ENCODE measurements at places on chromosomes 2 and 18.

GRCh38 chr2:160289126-160289525 lies 89.1 kb upstream of the ITGB6 start:
- ATAC-seq = no peak

- ATAC-seq = no peak
These were observed 7.7 kb upstream of the SERPINE2 start for GRCh38 chr2:224046752-224047151.

DNA sequence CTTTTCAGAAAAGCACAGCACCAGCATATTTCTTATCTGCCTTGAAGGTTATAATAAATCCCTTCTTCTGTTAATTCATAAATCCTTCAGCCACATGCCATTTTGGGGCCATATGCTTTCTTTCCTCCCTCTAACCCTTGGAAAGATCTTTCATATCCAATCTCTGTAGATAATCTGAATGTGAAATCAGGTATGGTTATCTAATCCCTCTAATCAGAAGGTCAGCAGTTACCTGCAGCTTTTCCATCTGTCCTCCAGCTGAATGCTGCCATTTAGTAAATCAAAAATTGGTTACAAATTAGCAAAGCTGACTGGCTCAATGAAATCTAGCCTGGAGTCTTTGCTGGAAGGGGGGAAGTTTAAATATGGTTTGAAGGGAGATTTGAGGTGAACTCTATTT lies 230.5 kb downstream of the PIK3C3 start:
- ATAC-seq = no peak

- ATAC-seq = no peak
These were observed 29.3 kb upstream of the LBH start for GRCh38 chr2:30201990-30202389.

GRCh38 chr2:236888794-236889780 lies 196.6 kb upstream of the COPS8 start:
- ATAC-seq = no peak

DNA sequence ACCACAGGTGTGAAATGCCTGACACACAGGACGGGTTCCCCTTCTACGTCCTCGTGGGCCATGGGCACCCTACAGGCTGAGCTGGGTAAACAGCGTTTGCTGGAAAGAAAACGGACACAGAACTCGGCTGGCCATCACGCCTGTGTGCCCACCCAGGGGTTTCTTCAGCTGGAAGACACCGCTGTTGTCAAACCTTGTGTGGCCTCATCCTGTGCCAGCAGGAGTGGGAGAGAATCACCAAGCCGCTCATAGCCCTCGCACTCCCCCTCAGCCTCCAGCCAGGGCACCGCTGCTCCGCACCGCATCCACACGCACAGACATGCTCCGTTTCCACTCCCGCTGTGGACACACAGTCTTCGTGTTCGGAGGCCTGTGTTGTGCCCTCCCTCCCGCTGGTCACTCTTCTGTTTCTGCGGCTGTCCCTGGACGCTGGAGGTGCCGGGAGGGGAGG lies 161.4 kb downstream of the PXDN start:
- ATAC-seq = no peak

- ATAC-seq = peak; percentile 50
These were observed 33.6 kb downstream of the PLCL1 start for GRCh38 chr2:197838036-197838435.

DNA sequence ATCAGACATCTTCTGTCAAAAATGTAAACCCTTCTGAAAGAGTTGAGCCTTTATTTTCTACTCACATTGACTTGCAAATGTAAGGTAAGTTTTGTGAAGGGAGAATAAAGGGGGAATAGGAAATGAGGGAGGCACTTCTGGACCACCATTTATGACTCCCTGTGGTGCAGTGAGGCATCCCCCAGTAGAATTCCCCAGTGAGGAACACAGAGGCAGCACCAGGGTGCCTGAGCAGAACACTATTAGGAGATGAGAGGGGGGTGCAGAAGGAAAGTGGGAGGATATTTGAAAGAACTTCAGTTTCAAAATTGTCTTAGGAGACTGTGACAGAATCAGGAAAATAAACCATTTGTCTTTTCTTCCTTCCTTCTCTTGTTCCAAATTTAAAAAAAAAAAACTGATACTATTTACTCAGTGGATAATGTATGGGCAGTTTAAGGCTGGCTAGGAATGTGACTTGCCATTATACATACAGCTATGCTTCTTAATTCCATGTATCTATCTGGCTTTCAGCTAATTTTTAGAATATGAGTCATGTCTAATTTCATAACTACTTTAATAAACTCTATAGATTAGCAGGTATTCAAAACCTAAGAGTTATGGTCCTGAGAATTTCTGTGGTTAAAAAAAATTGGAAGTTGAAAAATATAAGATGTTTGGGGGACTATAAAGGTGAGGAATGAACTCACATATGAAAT lies 478.1 kb upstream of the CHAC2 start:
- ATAC-seq = no peak

DNA sequence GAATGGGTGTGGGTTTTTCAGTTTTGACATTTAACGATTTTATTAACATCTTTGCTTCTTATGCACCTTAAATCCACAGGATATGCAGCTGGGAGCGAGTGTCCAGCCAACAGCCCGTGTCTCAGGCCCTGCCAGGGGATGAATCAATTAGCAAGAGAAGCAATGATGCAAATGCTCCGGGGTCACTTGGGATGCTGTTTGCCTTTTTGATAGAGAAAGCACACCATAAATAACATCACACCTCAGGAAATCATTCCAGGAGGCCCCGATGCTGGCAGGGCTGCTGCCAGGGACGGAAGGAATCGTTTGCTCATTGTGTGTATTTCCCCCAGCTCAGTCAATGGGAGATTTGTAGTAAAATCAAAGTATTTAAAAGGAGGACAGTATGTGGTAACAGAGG lies 394.0 kb upstream of the HNRNPA3 start:
- no peak for ATAC-seq

DNA sequence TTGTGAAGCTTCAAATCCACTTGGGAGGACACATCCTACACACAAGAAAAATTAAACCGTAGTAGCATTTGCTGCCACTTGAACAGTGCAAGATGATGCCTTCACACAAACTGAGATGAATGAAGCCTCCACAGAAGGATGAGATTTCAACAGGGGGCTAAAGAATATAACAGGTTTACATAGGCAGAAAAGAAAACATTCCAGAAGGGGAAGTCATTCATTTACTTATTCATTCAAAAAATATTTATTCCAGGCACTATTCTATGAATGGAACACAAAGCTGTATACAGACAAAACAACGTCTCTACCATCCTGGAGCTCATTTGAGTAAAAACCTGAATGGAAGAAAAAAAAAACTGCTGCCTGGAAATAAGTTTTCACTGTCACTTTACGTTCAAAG lies 170.5 kb downstream of the CDH20 start:
- no peak for ATAC-seq

DNA sequence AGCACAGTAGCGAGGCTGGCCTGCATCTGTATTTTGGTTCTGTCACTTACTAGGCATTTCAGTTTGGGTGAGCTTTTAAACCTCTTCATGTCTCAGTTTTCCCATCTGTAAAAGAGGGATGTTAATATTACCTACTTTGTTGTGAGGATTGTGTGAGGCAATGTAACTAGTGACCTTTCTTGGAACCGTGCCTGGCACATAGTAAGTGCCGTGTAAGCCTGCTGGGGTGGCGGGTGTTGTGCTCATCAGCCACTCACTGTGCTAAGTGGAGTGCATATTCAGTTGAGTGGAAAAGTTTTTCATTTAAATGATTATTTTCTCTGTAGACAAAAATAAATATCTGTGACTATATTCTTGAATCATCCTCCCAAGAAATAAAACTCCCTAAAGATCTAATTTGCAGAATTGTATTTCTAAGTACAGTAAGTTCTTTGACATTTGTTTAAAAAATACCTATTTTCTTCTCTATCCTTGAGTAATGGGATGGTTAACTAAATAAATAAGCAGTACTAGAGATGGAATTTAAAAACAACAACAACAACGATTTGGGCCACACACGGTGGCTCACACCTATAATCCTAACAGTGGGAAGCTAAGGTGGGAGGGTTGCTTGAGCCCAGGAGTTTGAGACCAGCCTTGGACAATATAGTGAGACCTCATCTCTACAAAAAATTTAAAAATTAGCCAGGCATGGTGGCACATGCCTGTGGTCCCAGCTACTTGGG lies 56.7 kb downstream of the MALT1 start:
- ATAC-seq = no peak

DNA sequence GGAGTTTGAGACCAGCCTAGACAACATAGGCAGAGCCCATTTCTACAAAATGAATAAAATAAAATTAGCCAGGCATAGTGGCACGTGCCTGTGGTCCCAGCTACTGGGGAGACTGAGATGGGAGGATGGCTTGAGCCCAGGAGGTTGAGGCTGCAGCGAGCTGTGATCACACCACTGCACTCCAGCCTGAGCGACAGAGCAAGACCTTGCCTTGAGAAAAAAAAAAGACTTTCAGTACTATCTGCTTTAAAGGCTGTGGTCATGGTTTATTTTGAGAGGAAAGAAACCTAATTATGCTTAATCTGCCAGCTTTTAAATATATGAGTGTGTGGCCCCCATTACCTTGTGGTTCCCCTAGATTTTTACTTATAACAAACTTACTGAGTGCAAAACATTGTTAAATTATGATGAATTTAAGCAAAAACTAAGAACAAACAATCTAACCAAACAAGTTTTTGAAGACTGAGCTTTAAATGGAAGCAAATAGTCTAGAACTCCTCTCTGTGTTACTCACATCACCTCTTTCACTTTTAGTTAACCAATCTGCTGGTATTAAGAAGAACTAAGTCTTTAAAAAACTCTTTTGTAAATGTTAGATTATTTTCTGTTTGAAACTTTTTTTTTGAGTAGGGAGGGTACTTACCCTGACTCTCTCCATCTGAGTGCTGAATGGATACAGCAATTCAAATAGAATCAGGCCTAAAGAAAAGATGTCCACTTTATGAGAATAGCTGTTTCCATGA lies 65.4 kb downstream of the EIF2AK3 start:
- ATAC-seq = no peak

- no peak for ATAC-seq
These were observed 7.7 kb upstream of the SERPINB8 start for GRCh38 chr18:63962137-63962536.

GRCh38 chr2:158686210-158686691 lies 108.9 kb upstream of the DAPL1 start:
- ATAC-seq = no peak

- no peak for ATAC-seq
These were observed 265.0 kb upstream of the SLC8A1 start for GRCh38 chr2:40716879-40717278.

DNA sequence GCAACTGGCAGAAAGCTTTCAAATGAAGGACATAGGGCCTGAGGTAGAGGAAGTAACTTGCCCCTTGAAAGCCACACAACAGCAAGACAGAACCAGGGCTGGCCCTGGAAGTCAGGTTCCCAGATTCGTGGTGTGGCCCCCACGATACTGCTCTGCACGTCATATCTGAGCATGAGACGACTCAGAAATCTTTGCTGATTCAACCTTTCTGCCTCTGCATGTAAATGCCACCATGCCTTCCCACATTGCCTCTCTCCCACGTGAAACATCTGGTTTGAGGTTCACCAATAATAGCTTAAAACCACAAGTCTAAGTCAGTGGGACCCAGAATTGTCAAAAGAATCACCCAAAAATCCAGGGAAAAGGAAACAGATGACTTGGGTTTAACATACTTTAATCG lies 214.0 kb upstream of the TRIB2 start:
- no peak for ATAC-seq

DNA sequence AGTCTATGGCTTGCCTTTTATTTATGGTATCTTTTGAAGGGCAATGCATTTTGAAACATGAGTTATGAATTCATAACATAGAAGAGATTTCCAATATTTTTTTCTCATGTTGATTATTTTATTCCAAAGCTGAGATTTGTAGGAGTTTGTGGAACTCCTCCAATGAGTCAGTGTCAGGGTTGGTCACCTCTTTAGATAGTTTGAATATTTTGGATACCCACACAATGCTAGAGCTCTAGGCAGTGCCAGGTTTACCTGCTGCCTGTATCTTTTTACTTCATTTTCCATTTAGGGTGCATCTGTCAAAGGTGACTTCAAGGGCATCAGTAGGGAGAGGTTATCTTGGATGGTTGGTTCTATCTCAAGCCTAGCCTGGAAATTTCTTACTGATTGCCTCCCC lies 152.7 kb downstream of the CERS6 start:
- no peak for ATAC-seq

DNA sequence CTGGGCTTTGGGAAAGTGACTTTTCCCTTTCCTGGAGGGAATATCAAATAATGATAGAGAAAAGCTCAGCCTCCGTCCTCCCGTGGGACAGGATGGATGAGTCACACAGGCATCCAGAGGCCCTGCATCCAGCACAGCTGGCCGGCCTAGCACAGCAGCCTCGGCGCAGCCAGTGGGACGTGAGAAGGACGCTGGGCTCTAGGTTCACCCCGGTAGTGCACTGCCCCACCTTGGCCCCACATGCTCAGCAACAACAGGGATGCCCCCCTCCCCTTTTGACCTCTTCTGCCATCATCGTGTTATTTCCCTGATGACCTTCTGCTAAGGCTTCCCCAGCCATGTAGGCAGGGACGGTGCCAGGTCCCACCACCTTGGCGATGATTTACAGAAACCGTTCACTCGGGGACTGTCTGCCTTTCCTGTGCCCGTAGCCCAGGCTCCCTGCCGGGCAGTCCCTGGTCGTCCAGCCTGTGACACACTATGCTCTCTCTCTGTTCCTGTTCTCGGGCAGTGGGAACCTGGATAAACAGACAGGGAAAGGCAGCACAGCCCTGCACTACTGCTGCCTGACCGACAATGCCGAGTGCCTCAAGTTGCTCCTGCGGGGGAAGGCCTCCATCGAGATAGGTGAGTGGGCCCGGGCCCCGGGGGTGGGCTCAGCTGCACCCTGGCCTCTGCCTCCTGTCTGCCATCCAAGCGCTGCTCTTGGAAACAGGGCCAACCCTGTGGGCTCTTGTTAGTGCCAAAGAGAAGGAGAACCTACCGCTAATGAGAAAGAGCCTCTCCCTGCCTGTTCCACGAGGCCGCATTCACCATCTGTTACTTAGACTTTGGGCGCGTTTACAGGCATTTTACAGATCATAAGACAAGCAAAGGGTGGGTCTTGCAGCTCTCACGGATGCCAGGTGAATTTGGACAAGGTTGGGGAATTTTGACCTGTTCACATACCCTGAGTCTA lies 44.6 kb downstream of the ITGB1BP1 start:
- ATAC-seq = no peak

DNA sequence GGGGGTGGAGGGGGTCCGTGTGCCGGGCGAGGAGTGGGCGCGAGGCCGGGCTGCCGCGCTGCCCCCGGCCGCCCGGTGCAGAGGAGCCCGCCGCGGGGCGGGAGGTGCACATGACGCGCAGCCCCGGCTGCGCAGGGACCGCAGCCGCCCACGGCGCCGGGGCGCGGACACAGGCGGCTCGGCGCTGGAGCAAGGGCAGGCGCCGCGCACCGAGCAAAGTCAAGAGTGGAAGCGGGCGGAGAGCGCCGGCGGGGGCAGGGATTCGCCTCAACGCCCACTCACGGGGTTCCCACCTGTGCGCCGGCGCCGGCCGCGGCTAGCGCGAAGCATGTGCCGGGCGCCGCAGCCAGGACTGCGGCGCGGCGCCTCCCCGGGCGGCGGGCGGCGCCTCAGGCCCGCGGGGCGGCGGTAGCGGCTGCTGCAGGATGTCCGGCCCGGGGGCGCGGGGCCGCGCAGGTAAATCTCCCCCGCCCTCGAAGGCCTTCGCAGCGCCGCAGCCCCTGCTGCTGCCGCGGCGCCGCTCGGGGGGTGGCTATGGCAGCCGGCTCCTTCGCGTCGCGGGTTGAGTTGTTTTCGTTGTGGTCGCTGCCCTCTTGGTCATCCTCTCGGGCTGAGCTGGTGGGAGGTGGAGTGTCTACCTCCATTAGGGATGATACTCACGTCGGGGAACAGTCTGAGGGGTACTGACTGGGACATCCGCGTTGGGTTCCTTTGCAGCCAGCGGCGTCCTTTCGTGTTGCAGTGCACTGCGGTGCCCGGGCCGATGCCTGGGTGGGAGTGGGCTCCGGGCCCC lies 216.3 kb upstream of the DTNA start:
- peak; percentile 55 for ATAC-seq
